ENCODE measurements at places on chromosomes 11 and 22.

DNA sequence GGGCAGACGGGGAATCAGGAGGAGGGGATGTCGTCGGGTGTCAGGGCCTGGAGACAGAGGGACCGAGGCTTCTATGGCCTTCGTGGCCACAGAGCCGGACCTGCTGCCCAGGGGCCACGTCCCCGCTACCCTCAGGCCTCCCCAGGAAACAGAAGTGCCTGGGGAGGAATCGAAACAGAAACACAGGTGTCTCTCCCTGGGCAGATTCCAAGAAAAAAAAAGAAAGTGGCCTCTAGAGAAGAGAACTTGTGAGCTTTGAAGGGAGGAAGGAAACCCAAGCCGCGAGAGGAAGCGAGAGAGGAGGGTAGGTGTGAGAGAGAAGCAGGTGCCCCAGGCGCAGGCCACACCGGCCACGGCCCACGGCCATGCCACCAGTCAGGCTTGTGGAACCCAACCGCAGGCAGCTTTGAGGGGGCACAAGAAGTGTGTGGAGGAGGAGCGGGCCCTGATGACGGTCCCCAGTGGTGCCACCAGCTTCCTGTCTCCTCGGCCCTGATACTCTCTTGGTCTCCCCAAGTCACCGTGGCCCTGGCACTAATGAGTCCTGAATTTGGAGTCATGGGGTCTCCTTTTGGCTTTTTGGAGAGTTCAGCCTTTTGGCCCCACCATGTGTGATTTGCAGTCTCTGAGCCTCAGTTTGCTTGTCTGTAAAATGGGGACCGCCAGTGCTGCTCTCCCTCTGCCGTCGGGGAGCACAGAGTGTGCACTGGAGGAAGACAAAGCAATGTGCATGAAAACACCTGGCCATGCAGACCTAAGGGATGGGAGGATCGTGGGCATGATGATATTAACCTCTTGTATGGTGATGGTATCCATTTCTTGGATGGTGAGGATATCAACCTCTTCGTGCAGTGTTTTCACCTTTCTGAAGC is 25.2 kb downstream of the LIF start:
- no peak for DNase-seq

GRCh38 chr22:45268167-45268957 is 16.4 kb upstream of the UPK3A start:
- peak; percentile 3 for DNase-seq

DNA sequence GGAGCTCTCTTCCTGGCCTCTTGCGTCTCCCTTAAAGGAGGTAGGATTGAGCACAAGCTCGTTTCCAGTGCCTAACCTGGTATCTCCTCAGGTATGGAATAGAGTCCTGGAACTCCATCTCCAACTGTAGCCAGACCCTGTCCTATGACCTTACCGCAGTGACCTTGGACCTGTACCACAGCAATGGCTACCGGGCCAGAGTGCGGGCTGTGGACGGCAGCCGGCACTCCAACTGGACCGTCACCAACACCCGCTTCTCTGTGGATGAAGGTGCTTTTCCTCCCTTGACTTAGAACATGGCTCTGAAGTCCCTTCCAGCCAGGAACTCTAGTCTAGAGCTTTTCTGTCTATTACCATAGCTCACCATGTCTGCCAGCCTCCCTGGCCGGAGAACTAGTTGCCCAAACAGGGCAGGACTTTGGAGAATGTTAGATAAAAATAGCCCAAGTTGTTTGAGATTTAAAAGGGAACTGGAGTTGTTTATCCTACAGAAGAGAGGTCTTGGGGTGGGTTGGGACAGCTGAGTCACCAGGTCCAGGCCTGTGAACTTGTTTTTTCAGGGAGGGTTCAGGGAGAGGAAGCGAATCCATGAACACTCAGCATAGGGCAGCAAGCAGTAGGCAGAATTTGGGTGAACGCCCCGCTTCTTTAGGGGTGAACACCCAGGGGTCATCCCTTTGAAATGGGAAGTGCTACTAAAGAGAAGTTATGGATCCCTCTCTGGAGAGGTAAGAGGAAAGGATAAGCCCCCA is 3.3 kb downstream of the IL10RA start:
- DNase-seq, result no peak

- no peak for DNase-seq
These were observed 123.4 kb upstream of the SYT13 start for GRCh38 chr11:45409587-45409986.

DNA sequence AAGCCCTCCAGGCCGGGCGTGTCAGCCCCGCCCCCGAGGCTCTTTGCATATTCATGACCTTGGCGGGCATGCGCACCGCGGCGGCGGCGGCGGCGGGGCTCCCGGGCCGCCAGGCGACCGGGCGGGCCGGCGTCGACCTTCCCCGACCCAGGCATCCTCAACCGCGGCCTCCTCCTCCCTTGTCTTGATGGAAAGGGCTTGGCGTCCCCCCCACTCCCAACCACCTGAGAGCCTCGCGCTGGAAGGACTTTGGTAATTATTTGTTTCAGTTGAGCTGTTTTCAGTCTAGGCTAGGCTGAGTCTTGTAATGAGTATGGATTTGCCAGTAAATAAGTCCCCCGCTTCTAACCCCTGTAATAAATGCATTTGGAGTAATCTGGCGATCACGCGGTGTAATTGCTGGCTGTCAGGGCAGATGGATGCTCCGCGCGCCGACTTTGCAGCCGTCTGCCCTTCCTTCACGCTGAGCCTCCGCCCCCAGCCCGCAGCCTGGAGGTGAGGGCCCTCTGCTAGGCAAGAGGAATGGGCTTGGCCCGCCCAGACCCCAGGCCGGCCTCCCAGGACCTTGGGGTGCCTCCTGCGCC is 25.2 kb downstream of the FLRT1 start:
- peak; percentile 29 for DNase-seq

GRCh38 chr11:77821349-77821851 is 456 bp downstream of the AAMDC start:
- DNase-seq, result no peak
